MG63 (cell line): ENCODE measurements at places on chromosomes 13 and 19. TPM values are rescaled to one million over a fixed set of nuclear protein-coding genes. Genes with fewer than 3 reads are reported as not detected.

The SLC1A5 gene
- 170 and 305 TPM in 2 replicates for total RNA-seq

- DNase-seq = no peak
Observed at GRCh38 chr19:54430306-54431254, 15.3 kb downstream of the TTYH1 start.

DNA sequence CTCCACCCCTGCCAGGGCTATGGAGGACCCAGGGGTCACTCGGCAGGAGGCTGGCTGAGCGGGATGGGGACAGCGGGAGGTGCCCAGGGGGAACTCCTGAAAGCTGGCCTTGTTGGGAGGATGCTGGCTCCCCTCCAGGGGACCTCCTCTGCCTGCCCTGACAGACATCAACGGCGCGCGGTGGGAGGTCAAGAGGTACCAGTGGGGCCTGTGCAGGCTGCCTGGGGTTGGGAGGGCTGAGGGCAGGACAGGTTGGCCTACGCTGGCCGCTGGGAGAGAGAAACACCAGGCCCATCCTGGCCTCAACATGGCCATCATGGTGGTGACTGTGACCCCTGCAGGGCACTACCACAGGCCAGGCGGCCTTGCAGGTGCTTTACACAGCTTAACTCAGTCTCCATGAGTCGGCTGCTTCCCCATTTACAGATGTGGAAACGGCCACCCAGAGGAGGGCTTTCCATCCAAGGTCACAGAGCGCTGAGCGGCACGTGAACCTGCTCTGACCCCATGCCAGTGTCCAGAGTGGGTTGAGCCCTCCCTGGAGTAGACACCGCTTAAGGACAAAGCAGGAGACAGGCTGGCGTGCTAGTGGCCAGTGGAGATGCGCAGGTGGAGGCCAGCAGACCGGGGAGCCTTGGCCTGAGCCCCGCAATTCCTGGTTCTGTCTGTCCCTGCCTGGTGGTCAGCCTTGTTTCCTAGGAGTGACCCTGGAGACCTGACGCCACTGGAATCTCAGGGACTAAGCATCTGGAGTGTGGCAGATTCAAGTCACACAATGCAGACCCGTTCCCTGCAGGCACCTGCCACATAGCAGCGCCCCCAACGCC is 27.6 kb downstream of the CEBPG start:
- DNase-seq = no peak

- DNase-seq = peak; percentile 27
Observed at GRCh38 chr19:47447470-47448359, 24.0 kb downstream of the SLC8A2 start.

- DNase-seq = no peak
Observed at GRCh38 chr13:73366241-73366640, 307.4 kb downstream of the KLF5 start.
